ENCODE measurements at places on chromosomes 3 and 15.

DNA sequence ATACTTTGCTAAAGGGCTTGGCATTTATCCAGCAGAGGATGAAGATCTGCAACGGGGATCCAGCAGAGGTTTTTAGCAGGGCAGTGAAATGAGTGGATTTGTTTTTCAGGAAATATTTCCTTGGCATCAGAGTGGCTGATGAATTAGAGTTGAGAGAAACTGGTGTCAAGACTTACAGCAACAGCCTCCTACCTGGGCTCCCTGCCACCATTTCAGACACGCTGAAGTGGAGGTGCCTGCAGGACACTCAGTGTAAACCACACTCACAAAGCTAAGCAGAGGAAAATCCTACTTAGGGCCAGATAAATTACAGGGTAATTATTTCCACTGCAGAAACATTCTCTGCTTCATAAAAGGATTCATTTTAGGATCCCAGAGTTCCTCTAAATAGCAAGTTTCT, 519.7 kb downstream of the FGF12 start:
- DNase-seq = peak; percentile 87

DNA sequence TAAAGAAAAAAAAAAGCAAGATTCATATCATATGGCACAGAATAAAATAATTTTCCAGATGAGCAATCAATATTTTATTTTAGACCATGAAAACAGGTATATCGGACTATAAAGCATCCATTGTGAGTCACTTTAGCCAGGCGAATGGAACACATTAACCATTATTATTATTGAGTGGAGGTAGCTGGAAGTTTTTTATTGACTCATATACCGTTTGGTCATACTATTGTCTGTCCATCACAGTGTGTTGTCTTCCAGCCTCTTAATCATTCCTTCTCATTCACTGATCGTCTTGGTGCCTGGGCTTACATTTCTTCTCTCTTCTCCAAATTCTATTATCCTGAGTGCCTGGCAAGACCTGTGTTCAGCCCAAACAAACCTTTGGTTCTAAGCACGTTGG, 634.8 kb downstream of the MECOM start:
- no peak for DNase-seq

GRCh38 chr15:101342056-101342455, 47.0 kb upstream of the SNRPA1 start:
- no peak for DNase-seq

DNA sequence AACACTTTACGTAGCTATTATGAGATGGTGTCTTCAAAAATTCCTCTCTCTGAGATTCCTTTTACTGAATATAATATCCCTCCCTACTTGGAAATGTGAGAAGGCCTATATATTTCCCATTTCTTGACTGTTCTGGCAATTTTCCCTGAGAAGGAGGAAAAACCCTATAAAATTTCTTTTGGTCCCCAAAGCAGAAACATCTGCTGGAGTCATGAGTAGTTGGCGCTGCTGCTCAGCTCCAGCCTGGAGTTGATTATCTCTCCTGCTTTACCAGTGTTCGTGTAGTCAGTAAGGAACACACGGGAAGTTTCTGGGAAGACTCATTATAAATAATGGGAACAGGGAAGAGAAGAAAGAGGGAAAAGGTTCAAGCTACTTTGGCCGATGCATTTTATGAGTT, 680.1 kb downstream of the EPHA3 start:
- no peak for DNase-seq

DNA sequence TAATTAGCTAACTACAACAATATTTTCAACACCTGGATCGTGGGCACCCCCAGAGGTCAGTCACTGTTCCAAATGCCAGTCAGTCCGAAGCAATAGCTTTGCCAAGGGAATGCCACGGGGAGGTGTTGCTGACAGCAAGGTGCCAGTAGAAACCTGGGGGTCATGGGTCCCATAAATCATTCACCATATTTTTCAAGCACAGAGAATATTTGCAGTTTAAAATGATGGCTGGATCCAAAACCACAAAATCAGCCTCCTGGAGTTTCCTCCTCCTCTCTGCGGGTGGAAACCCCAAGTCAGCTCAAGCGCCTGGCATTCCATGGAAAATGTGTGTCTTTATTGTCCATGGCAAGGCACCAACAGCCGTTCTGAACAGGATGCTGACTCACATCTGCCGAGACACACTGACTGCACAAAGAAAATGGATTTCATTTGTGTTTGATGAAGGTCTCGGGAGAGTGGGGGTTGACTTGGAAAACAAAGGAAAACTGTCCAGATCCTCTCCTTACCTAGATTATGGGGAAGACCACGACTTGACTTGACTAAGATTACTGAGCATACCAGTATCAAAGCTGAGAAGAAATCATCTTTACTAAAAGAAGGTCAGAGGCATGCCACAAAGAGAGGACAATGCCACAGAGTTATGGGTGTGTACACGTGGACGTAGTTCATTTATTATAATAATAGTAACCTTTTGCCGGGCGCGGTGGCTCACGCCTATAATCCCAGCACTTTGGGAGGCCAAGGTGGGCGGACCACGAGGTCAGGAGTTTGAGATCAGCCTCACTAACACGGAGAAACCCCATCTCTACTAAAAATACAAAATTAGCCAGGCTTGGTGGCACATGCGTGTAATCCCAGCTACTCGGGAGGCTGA, 26.4 kb downstream of the ANXA2 start:
- no peak for DNase-seq

GRCh38 chr15:57337868-57338411, 38.4 kb upstream of the CGNL1 start:
- DNase-seq = no peak

- DNase-seq = peak; percentile 89
Measured at GRCh38 chr3:185280572-185281365, 26.9 kb upstream of the EHHADH start.

- no peak for DNase-seq
Measured at GRCh38 chr3:188453431-188454384, 299.8 kb downstream of the LPP start.

DNA sequence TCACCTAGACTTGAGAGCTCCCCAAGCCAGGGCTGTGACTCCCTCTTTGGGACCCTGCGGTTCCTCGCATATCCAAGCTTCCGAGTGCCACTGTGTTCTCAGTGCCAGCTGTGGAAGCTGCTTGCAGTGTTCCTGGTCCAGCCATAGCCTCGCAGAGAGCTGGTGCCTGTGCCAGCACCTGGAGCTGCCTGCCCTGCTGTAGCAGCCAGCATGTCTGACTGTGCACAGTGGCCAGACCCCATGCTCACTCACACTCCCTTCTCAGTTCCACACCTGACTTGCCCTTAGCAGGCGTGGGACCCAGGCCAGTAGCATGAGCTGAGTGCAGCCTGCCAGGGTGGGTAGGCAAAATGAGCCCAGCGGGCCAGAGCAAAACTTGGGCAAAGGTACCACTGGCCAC, 25.3 kb downstream of the LRRC49 start:
- no peak for DNase-seq

GRCh38 chr3:16516695-16517481, 3.4 kb upstream of the RFTN1 start:
- DNase-seq = peak; percentile 11

DNA sequence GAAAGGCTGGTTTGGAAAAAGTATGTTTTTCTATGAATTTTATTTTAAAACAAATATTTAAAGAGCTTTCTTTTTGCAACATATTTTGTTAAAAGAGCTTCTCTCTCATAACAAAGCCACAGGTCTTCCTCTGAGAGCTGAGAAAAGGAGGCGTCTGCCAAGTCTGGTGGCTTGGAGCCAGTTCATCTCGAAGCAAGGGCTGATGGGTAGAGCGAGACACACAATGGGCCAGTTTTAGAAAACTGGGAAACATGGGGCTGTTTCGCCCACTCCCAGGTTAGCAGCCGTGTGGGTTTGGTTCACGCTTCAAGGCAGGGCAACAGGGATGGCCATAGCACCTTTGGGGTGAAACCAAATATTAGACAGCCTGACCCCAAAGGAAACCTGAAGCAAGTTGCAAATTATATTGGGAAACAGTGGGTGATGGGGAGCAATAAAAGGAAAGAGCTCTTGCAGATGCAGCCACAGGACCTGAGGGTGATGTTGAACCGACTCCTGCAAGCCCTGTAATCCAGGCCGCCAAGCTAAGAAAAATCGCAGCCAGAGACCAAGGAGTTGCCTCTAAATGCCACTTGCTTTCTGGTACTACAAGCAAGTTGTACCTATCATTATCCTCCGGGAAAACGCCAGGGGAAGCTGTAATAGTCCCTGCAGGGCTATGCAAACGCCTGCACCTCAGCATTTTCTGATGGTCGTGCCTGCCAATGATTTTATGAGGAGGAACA, 88.4 kb upstream of the GALNT15 start:
- no peak for DNase-seq

GRCh38 chr15:85752124-85752475, 42.6 kb downstream of the KLHL25 start:
- DNase-seq = no peak

- DNase-seq = no peak
Measured at GRCh38 chr3:95521396-95521795, 1293.0 kb upstream of the EPHA6 start.

GRCh38 chr15:70767667-70768066, 4.3 kb upstream of the UACA start:
- no peak for DNase-seq

- no peak for DNase-seq
Measured at GRCh38 chr15:80844011-80844732, 65.0 kb downstream of the CEMIP start.

- peak; percentile 90 for DNase-seq
Measured at GRCh38 chr15:24956111-24956838, 1.5 kb downstream of the SNRPN start.

DNA sequence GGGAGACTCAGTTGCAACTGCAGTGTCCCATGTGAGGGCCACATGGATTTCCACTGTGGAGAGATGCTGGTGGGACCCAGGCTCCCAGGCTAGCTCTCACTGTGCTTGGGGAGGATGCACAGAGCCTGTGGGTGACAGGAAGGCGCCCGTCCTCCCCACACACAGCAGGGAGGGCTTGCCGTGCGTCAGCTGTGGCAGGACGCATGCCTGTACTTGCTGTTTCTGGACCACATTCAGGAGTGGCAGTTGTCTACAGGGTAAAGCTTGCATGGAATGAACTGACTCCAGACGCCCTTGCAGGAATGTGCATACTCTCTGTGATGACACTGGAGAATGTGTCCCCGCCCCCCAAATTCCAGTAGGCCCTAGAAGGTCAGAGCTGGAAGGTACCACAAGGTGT, 63.8 kb upstream of the SNRPA1 start:
- no peak for DNase-seq

- DNase-seq = no peak
Measured at GRCh38 chr15:80577552-80578205, 117.4 kb upstream of the ABHD17C start.

GRCh38 chr3:49343163-49343562, 3.3 kb upstream of the USP4 start:
- no peak for DNase-seq

All from NCI-H82 (cell line).